ENCODE measurements at places on chromosomes 12 and 14.
A peak's percentile ranks its signal among the peaks of the same experiment; 100 is the strongest.

DNA sequence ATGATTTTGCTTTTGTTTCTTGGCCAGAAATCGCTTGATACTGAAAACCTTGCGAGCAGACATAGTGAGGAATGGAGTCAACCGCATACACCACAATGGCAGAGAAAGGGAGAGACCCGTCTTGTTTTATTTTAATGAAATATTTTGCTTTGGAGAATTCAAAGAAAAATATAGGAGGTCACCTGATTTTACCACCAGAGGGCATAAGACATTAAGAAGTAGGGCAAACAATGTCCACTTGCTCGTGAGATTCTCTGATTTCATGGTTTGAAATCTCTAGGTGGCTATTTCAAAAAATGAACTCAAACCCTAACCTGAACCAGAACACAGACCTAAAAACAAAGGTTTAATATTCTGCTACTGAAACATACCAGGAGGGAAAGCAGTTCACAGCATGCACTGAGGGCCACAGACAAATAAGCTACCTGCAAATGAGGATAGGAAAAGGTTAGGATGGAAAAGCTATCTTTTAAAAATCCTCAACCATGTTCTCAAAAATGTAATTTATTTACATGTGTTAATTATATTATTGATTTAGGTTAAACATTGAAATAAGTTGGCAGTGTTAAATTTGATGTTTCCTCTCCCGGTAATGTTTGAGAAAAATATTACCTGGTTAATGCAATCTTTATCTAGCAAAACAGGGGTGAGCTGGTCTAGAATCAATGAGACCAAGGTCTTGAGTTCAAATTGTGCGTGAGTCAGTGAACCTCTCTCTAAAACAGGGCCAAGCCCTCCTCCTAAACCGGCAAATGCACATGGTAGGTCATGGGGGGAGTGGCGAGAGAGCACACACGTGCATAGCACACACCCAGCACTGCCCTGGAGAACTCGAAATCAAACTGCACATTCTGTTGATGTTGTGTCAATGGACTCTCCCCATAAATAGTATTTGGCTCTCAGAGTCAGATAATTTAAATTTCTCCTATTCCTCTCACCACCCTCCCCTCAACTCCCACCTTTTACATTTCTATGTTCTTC is 12.5 kb downstream of the IFNG-AS1 start:
- no peak for DNase-seq

- DNase-seq: no peak
Observed at GRCh38 chr12:27732281-27732680, 21.6 kb downstream of the MRPS35 start.

GRCh38 chr12:49355913-49356312 is 9.2 kb downstream of the DNAJC22 start:
- DNase-seq: peak; percentile 21

DNA sequence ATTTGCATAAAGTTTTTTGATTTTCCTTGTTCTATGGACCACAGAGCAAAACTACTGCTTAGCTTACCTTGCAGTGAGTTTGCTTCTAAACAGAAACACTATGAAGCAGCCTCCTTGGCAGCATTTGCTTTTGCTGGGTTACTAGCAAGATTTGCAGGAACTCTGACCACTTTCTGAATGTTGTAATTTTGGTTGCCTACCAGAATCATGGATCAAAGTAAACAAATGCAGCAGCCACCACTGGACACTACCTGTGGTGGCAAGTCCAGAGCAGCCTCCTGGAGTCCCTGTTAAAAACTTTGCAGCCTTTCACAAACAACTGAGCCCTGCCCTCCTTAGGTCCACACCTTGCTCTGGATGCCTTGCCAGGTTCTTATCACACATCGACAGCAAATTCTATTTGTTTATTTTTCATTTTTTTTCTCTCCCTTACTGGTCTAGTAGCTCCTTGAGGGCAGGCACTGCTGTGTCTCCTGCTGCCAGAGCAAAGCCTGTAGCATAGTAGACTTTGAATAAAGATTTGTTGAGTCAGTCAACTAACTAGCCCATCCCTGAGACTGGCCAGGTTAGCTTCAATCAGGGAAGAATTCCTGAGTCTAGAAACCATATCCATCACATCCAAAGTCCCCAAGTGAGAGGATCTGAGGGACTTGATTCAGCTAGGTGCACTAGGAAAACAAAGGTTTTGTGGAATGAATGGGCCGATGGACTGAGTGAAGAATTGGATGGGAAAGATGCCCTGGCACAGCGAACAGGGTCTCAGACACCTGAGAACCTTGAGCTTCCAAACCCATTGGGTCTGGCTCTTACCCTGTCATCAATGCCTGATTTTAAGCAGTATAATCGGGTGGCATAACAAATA is 5.7 kb downstream of the TTC6 start:
- DNase-seq: no peak

DNA sequence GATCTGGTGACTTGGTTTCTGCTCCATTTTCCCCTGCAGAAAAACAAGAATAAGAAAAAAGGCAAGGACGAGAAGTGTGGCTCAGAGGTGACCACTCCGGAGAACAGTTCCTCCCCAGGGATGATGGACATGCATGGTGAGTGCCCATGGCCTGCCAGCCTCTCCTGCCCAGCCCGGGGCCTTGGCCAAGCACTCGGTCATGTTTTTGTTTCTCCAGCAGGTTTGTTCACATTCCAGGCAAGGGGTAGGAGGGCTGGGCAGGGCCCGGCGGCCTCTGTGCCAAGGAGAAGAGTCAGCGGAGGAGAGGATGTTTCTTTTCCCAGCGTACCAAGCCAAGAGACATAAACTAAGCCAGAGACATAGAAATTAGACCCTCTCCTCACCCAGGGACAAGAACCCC is 13.6 kb downstream of the BCL7A start:
- no peak for DNase-seq

DNA sequence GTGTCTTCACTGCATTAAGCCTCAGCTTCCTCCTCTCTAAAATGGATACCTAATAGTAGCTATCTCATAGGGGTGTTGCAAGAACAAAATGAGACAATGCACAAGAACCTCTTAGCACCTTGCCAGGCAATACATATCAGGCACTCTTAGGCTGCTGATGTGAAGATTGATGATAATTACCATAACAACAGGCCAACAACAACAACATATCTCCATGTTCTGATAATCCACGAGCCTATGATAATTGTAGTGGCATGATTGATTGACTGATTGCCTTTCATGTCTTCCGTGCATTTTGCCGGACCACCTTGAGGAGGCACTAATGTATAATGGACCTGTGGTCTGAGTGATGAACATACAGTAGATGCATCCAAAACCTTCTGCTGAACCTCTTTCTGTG is 50.7 kb upstream of the WSCD2 start:
- no peak for DNase-seq
